ENCODE measurements at places on chromosomes 11 and 22. TPM values are rescaled to one million over a fixed set of nuclear protein-coding genes. Genes with fewer than 3 reads are reported as not detected.

- no peak for DNase-seq
Measured at GRCh38 chr11:67516806-67517205, 6.4 kb downstream of the CABP2 start.

GRCh38 chr11:113148076-113148475 is 166.3 kb upstream of the TTC12 start:
- DNase-seq: no peak

GRCh38 chr11:42249956-42250355 is 790.5 kb upstream of the LRRC4C start:
- DNase-seq: no peak

- DNase-seq: no peak
Measured at GRCh38 chr22:23270212-23270733, 90.0 kb downstream of the BCR start.

GRCh38 chr11:57496109-57496820 is 19.2 kb downstream of the SLC43A1 start:
- DNase-seq: no peak

GRCh38 chr11:120561286-120561685 is 49.7 kb downstream of the GRIK4 start:
- no peak for DNase-seq

- DNase-seq: no peak
Measured at GRCh38 chr11:114482114-114482513, 42.8 kb downstream of the REXO2 start.

APOL5 gene
- not detected for total RNA-seq

PTPRCAP gene
- 14.7 TPM for total RNA-seq

KCTD14 gene
- 23.6 TPM for total RNA-seq

PPP6R3 gene
- total RNA-seq: 114 TPM

HOATZ gene
- not detected for total RNA-seq

MYOD1 gene
- not detected for total RNA-seq

RAG2 gene
- total RNA-seq: not detected

All from mucosa of gallbladder (tissue), 1 donor.